Neural crest cell (in vitro differentiated cells): ENCODE measurements at places on chromosomes 1 and 21. TPM values are rescaled to one million over a fixed set of nuclear protein-coding genes. Genes with fewer than 3 reads are reported as not detected.

The KIF17 gene
- 1.1 and 1.6 TPM in 2 replicates for total RNA-seq

GRCh38 chr1:212630158-212630900, 21.8 kb downstream of the ATF3 start:
- DNase-seq, result peak; percentile 42

GRCh38 chr1:6871300-6871972, 86.2 kb downstream of the CAMTA1 start:
- DNase-seq, result no peak

The LDLRAD1 gene
- total RNA-seq, result not detected in 2 replicates

DNA sequence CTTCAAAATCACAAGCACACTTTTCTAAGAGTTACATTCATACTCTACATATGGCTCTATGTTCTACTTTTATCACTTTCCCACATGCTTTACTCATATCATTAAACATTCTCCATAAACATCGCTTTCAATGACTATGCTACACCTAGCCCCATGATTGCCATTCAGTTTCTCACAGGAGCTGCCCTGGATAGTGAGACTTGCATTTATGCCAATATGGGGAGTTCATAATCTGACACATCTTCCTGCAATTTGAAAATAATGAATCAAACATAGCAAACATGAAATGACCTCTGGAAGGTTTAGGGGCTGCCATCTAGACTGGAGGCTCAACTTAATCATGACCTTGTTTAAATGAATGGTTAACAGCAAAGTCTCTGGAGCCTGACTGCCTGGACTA, 9.0 kb upstream of the CYP4A22 start:
- DNase-seq, result no peak

DNA sequence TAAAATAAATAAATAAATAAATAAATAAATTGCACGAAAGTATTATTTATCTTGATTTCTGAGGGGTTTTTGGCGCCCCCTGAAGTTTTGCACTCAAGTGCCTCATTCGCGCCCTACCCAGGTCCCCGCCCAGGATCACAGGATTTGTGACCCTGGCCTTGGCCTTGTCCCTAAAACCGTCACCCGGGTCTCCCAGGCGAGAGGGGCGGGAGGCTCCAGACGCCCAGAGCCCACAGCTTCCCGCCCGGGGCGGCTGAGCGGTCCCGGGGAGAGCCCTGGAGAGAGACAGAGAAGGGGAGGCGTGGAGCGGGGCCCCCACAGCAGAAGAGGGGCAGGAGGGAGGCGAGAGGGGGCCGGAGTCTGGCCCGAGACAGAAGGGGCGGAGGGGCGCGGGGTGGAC, 91.8 kb upstream of the CASZ1 start:
- no peak for DNase-seq

GRCh38 chr1:153945131-153945794, 1.3 kb downstream of the DENND4B start:
- DNase-seq, result no peak

DNA sequence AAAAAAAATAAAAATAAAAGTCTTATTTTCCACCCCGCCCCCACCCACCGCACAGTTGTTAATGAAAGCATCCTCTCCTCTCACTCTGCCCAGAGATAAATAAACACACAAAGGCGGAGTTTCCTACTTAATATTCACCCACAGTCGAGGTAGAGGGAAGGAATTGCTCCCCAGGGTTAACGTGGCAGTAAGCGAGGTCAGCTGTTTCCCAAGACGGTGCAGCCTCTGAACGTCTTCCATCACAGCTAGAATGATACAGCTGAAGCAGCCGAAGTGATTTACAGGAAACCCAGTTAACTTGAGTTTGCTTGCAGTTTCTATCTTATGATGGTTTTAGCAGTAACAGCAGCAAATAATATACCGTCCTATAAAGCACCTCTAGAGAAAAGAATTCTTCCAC, 283.9 kb downstream of the PBX1 start:
- DNase-seq, result no peak

- no peak for DNase-seq
These were observed 402.9 kb downstream of the PTPRU start for GRCh38 chr1:29639156-29639736.

The SPATA6 gene
- total RNA-seq, result 24.5 and 26.0 TPM in 2 replicates

- DNase-seq, result no peak
These were observed 21.0 kb downstream of the CD160 start for GRCh38 chr1:145740269-145740668.

GRCh38 chr1:117600966-117601365, 4.9 kb upstream of the TENT5C start:
- DNase-seq, result no peak

DNA sequence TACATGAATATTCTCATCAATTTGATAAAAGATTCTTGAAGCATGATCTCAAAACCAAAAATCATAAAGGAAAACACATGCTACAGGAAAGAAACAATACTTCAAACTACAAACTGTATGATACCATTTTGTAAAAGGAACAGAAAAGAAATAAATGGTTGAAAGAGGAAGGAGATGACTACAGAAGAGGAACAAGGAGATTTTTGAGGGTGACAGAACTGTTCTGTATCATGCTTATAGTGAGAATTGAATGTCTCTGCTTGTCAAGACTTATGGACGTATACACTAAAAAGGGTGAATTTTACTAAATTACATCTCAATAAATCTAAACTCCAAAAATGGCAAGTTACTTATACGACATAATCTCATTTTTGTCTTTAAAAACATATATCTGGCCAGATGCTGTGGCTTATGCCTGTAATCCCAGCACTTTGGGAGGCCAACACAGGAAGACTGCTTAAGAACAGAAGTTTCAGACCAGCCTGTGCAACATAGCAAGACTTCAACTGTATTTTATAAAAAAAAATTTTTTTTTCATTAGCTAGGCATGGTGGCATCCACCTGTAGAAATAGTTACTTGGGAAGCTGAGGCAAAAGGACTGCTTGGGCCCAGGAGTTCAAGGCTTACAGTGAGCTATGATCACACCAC, 125.4 kb downstream of the EIF4G3 start:
- no peak for DNase-seq

DNA sequence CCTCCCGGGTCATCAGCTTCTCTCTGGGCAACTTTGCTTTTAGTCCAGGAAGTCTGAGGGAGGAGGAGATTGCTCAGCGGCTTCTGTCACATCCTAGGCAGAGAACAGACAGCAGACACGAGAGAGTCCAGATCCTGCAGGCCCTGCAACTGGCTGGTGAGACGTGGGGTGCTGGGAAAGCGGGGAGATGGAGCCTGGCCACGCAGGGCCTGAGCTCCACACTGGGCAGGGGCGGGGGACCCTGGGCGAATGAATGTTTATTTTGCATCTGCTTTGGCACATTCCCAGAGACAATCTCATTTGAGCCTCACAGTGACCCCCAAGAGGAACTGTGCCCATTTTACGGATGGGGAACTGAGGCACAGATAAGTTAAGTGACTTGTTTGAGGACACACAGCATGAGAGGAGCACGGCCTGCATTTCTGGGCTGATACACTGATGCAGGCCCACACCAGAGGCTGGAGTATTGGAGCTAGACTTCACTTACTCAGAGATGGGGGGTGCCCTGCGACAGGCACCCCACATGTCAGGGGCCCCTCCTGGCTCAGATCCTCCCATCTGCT, 9.6 kb downstream of the C1orf167 start:
- DNase-seq, result no peak

DNA sequence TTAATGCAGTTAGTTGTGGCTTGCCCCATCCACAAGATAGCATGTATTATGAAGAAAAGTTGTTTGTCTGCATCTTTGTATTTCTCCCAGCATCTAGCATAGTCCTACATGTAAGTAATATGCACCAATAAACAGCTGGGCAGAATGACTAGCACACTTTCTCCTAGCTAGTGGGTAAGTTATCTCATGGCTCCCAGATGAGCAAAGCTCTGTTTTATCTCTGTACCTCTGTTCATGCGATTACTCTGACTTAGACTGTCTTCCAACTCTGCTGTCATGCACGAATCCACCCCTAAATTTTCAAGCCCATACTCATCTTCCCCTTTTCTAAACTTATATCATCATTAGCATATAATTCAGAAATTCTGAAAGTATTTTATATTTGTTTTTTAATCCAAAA, 37.5 kb upstream of the KCTD3 start:
- DNase-seq, result no peak

- DNase-seq, result no peak
These were observed 33.3 kb downstream of the RGL1 start for GRCh38 chr1:183838221-183838620.

GRCh38 chr1:21932127-21932526, 5.0 kb downstream of the HSPG2 start:
- no peak for DNase-seq

DNA sequence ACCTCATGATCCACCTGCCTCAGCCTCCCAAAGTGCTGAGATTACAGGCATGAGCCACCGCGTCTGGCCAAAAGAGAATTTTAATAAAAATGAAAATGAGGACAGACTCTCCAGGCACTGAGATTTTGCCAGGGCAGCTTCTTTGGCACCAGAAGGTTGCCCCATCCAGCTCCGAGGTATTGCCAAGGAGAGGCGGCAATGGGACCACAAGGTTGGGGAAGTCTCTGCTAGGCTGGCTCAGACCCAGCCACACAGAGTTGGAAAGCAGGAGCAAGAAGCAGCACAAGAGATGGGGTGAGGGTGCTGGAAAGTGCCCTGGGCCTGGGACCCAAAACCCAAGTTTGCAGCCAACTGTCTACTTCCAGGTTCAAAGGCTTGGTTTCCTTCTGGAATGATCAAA, 200.9 kb downstream of the HHIPL2 start:
- DNase-seq, result no peak

DNA sequence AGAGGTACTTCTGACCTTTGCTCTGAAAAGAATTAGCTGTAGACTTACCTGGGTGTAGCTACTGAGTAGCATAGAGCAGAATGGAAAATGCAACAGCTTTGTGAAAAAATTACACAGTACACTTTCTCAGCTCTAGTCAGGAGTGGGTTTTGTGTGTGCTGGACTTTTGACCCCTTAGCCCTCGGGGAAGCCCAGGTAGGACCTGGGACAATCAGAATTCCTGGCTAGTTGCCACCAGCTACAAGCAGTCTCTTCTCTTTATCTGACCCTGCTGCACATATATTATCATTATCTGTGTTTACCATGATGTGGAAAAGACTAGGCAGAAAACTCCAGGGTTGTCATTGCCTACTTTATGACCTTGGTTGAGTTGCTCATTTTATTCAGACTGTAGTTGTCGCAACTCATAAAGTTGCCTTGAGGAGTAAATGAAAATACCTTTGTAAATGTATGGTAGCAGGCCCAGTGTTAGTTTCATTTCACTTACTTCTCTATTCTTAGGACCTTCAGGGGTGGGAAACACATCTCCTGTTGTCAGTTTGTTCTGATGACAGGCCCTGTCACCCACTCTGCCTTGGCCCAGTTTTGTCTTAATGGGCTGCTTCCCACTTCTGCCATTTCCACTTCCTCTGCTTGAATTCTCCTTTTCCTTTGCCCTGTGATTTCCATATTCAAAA, 5.4 kb downstream of the NEK7 start:
- no peak for DNase-seq

DNA sequence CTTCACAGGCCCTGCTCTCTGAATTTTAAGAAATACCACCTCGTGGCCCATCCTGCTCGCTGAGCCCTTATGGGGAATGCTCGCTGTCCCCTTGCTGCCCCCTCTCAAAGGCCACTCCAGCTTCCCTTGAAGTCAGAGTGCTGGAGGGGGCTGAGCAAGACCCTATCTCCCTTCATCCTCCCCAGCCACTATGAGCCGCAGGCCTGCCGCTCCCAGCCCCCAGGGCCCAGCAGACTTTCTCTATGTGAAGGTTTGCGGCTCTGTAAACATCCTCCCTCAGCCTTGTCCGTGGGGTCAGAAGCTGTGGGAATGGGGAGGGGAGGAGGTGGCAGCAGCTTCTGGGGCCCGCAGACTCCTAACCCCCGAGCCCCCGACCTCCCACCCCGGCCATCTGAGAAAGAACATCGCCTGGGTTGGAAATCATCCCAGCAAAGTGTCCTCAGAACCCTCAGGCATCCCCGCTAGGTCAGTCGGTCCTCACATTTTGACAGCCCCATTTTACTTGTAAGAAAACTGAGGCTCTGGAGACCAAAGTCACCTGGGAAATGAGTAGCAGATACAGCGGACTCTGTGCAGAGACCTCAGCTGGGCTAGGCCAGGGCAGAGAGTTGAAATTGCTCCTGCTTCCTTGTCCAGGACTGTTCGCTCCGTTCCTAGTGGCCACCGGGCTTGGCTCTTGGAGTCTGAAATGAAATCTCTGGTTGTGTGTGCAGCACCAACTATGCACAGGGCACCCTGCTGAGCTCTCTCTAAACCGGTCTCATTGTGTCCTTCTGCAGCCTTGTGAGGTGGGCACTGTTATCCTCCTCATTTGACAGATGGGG, 4.4 kb downstream of the KCNQ4 start:
- DNase-seq, result no peak

GRCh38 chr1:51561702-51562101, 42.6 kb upstream of the EPS15 start:
- DNase-seq, result no peak

The ELF3 gene
- total RNA-seq, result 0.19 and 0.55 TPM in 2 replicates

DNA sequence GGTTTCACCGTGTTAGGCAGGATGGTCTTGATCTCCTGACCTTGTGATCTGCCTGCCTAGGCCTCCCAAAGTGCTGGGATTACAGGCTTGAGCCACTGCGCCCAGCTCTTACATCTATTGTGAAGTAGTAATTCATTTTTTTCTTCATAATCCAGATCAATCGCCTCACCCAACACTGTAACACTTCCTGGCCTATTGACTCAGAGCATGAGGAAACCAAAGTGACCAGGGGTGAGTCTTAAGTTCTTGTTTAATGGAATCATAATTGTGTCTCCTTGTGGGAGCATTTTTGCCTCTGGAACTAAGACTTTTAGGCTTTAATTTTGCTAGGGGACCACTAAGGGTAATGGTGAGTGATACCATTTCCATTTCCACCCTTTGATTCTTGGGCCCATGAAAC, 27.4 kb downstream of the TNFSF18 start:
- no peak for DNase-seq

- DNase-seq, result no peak
These were observed 256.5 kb downstream of the PAPPA2 start for GRCh38 chr1:176719447-176719846.

The AVPR1B gene
- total RNA-seq, result not detected in 2 replicates

GRCh38 chr1:96096613-96097321, 624.8 kb upstream of the PTBP2 start:
- DNase-seq, result no peak

- DNase-seq, result no peak
These were observed 52.7 kb upstream of the SERBP1 start for GRCh38 chr1:67482733-67483482.

DNA sequence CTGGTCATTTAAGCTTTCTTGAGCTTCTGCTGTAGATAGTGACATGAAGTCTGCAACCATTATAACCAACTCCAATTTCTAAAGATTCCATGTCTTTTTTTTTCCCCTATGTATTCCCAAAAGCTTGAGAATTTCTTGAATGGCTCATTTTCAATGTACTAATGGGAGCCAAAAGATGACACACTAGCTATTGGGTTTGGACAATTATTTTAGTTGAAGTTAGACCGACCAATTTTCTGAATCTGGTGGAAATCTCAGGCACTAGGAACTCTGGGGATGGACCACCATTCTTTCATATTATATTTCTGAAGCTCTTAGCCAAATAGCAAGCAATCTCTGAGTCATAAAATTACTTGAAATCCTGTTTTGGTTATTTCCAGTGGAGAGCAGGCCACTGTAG, 617.4 kb upstream of the ADAMTS5 start:
- DNase-seq, result no peak

GRCh38 chr1:116972674-116973030, 28.9 kb upstream of the CD101 start:
- no peak for DNase-seq
